ENCODE measurements at places on chromosomes 12 and 14.

- no peak for DNase-seq
These were observed at the start of gene MYF6 for GRCh38 chr12:80707126-80707829. Gene MYF6 (plus strand): TSS chr12:80707634. CDS start chr12:80707720, 86 bp downstream.

- DNase-seq: no peak
These were observed 5.6 kb downstream of the MYH6 start for GRCh38 chr14:23402296-23403138.

DNA sequence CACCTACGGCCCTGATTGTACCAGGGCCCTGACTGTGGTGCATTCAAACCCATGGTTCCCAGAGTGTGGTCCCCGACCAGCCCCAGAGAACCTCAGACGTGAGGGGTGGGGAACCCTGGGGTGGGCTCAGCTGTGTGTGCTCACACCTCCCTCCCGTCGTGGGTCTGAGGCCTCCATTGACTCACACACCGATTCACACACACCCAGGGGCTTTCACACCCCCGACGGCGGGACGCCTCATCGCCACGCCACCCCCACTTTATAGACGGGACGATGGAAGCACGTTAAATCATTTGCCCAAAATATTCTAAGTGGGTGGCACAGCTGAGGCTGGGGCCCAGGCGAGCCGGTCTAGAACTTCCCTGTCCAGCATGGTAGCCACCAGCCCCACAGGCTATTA is 3.4 kb upstream of the FBRSL1 start:
- DNase-seq: no peak

GRCh38 chr14:101234999-101235334 is 326.3 kb upstream of the DIO3 start:
- DNase-seq: no peak

DNA sequence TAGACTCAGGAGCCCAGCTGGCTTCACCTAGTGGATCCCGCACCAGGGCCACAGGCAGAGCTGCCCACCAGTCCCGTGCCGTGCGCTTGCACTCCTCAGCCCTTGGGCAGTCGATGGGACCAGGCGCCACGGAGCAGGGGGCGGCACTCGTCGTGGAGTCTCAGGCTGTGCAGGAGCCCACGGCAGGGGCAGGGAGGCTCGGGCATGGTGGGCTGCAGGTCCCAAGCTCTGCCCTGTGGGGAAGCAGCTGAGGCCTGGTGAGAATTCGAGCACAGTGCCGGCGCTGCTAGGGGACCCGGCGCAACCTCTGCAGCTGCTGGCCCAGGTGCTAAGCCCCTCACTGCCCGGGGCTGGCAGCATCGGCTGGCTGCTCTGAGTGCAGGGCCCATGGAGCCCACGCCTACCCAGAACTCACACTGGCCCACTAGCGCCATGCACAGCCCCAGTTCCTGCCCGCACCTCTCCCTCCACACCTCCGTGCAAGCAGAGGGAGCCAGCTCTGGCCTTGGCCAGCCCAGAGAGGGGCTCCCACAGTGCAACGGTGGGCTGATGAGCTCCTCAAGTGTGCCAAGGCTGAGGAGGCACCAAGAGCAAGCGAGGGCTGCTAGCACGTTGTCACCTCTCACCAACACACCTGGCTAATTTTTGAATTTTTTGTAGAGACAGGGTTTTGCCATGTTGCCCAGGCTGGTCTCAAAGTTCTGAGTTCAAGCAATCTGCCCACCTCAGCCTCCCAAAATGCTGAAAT is 116.1 kb downstream of the SPTSSA start:
- no peak for DNase-seq

DNA sequence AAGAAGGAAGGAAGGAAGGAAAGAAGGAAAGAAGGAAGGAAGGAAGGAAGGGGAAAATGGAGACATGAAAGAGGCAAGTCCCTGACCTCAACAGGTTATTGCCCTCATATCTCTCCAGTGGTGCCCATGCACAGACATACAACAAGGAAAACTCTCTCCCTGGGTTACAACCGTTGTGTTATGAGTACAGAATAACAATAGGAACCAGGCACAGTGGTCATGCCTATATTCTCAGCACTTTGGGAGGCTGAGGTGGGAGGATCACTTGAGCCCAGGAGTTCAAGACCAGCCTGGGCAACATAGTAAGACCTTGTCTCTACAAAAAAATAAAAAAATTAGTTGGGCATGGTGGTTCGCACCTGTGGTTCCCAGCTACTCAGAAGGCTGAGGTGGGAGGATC is 139.4 kb upstream of the HMGA2 start:
- no peak for DNase-seq

- DNase-seq: no peak
These were observed 14.5 kb downstream of the FBXL14 start for GRCh38 chr12:1579651-1580435.

DNA sequence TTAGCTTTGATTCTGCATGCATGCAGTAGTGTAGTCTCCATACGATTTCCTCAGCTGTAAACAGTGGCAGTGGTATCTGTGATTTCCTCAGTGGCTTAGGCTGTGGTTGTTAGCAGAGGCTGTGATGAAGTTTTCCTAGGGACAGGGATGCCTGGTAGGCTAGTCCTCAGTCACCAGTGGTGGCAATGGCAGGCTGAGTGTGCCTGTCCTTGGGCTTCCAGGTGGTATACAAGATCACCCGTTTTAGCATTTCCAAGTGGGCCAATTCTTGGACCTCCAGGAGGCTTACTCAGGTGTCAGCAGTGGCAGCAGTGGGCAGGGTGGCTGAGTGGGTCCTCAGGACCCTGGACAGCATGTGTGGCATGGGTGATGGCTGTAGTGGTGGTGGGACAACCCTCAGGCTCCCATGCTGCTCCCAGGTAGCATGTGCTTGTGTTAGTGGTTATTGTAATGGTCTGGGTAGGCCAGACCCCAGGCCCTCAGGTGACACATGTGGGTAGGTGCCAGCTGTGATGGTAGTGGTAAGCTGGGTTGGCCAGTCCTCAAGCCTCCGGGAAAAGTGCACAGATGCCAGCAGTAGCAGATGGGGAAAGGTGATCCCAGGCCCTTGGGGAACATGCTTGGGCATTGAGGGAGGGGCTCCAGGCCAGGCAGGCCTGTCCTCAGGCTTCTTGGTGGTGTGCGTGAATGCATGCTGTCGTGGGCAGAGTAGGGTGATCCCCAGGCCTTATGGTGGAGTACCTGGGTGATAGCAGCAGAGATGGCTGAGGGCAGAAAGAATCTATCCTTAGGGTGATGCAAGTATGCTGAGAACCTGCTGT is 146.5 kb downstream of the PAPOLA start:
- no peak for DNase-seq

DNA sequence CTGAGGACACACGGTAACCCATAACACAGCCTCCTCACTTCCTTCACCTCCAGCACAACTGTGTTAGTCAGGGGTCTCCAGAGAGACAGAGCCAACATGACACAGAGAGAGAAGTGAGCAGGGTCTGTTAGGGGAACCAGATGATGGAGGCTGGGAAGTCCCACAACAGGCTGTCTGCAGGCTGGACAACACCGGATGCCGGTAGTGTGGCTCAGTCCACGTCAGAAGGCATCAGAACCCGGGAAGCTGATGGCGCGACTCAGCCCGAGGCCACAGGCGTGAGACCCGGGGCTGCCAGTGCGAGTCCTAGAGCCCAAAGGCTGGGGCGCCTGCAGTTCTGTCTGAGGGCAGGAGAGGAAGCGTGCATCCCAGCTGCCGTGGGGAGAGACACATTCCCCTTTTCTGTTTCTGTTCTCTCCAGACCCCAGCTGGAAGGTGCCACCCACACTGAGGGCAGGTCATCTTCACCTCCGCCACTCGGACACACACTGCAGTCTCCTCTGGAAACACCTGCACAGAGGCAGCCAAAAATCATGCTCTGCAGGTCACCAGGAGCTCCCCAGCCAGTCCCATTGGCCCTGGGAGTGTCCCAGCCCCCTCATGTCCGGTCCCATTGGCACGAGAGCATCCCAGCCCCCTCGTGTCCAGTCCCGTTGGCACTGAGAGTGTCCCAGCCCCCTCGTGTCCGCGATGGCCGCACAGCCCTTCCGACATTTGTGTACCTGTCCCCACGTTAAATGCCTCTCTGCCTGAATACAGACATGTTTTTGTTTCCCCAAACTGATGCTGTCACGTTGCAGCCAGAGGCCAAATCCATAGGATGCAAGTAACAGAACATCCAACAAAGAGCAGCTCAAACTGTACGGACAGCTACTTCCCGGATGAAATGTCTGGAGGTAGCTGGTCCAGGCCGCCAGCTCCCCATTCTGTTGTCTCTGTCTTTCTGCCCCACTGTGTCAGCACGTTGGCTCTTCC is 7.9 kb upstream of the FBRSL1 start:
- no peak for DNase-seq

DNA sequence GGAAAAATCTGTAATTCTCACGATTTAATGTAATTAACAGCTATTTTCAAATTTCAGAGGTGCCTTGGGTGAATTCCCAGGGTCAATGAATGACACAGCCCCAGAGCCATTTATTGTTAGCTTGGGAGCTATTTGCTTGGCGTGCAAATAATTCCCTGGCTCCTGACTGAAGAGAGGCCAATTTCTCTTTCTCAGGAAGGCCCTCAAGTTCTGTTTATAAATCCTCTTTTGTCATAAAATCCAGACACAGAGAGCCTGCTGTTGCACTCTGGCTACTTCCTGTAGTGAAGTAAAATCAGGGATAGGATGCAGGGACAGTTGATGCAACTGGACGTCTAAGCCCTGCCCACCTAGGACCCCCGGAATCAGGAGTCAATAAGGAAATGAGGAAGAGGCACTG is 154.3 kb downstream of the TMX1 start:
- no peak for DNase-seq

- DNase-seq: no peak
These were observed 46.9 kb downstream of the PRMT8 start for GRCh38 chr12:3537719-3538465.

DNA sequence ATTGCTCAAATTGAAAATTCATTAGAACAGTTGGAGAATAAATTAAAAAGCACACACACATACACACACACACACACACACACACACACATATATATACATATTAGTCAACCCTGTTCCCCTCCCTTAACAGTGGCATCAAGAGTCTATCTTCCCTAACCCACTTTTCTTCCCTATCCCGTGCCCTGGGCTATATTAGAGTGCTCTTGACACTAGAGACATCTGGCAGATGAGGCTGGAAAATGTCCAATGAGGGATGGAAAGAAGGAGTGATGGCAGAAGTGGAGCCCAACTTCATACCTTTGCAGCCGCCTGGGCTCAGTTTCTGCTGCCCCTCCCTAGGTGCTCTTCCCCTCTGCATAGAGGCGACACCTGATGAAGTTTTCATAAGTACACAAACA is 172.4 kb upstream of the NUDT4 start:
- no peak for DNase-seq

- no peak for DNase-seq
These were observed 69.1 kb downstream of the ASCL4 start for GRCh38 chr12:107843351-107844311.
